ENCODE measurements at places on chromosomes 5 and 9.

DNA sequence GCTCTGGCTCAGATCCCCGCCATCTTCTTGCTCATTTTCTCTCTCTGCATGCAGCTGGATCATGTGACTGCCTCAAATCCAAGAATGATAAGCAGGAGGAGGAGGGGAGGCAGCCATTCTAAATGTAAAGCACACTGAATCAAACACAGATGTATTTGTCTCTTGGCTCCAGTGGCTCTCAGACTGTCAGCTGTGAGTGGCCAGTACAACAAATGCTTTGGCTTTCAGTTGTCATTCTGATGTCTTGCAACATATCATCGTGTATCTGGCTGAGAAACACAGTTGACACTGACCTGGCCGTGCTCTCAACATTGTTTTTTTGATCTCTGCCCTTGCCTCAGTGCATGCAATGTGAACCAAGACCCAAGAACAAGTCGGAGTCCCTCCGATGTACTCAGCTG lies 233.1 kb downstream of the ADAMTSL1 start:
- no peak for DNase-seq

DNA sequence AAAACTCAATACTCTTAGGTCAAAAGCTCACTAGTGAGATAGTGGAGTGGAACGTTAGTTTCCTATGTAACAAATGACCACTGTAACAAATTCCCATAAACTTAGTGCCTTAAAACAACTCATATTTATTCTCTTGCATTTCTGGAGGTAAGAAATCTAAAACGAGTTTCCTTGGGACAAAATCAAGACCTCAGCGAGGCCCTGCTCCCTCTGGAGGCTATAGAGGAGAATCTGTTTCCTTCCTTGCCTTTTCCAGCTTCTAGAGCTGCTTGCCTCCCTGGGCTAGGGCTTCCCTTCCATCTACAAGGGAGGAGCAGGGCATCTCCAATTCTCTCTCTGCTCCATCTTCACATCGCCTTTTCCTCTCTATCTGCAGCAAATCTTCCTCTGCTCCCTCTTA lies 32.0 kb downstream of the SEMA5A start:
- DNase-seq, result no peak

- DNase-seq, result no peak
These were observed 560.6 kb downstream of the CSNK1G3 start for GRCh38 chr5:124072570-124072969.

DNA sequence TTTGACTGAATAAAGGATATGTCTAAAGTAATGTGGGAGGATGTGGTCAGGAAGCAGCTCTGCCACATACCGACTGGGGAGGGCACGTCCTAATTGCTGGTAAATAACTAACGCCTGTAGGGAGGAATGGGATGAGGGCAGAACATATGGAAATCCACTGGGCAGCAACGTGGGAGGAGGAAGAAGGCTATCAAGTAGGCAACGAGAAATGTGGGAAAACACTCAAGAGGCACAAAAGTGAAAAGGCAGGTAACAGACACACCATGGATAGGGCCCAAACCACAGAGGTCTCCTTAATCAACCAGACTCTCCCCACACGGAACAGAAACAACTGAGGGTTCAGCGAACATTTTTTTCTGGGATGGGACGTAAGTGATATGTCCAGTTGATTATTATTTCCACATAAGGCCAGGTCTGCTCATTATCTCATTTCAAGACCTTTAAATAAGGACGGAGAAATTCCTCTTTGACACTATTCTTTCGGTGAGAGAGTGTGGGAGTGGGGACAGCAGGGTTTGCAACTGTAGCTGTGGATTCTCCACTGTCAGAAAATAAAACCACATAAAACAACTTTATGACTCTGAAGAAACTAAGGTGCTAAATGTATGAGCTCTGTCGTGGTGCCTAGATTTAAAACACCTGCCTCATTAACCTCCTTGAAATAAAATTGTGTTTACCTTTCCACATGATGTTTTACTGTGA lies 17.0 kb downstream of the IARS1 start:
- no peak for DNase-seq

DNA sequence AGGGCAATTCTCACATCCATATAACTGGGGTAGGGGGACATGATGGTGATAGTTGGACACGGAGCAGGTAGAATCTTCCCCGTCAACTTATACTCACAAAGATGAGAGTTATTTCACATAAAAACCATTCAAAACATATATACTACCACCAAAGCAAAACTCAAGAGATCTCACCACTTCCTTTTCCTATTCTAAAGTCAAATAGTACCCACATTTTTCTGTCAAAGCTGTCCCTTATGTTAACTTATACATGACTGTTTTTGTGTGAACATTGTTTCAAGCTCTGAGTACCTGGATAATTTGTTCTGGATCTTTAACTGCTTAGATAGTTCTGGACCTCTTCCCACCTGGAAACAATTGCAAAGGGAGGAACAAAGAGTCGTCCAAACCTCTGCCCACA lies 95.5 kb upstream of the MAN2A1 start:
- DNase-seq, result no peak

DNA sequence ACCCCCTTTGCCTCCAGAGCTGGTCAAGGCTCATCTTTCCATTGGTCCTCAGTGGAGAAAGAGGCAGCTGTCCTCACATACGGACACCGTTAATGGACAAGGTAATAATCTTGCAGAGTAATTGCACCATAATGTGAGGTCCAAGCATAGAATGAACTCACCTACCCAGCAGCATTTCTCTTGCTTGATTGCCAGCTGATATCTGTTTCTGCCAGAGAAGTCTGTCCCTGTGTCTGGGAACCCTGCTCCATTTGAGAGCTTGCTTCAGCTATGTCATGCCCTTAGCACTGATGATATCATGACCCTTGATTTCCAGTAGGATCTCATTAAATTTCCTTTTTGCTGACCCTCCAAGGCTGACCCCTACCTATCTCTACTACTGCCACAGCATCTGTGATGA lies 154.6 kb downstream of the PIK3R1 start:
- no peak for DNase-seq

Data from anterior cingulate cortex (tissue), 58 donors.